ENCODE measurements at places on chromosomes 16 and 17. TPM values are rescaled to one million over a fixed set of nuclear protein-coding genes. Genes with fewer than 3 reads are reported as not detected.

SLFN14 gene
- 0.18 TPM for total RNA-seq

CUEDC1 gene
- total RNA-seq = 13.3 TPM

TNFRSF17 gene
- not detected for total RNA-seq

PDILT gene
- total RNA-seq = not detected

FOXL1 gene
- 0.36 TPM for total RNA-seq

C17orf50 gene
- not detected for total RNA-seq

VPS25 gene
- 24.5 TPM for total RNA-seq

GRCh38 chr16:23771027-23771426, 16.2 kb downstream of the CHP2 start:
- no peak for DNase-seq

GRCh38 chr16:67236563-67237395, 9.8 kb downstream of the TMEM208 start:
- peak; percentile 25 for DNase-seq

- DNase-seq = no peak
Measured at GRCh38 chr17:45924332-45924820, 30.0 kb downstream of the MAPT start.

- DNase-seq = no peak
Measured at GRCh38 chr17:82687871-82688270, 10.6 kb downstream of the RAB40B start.

DNA sequence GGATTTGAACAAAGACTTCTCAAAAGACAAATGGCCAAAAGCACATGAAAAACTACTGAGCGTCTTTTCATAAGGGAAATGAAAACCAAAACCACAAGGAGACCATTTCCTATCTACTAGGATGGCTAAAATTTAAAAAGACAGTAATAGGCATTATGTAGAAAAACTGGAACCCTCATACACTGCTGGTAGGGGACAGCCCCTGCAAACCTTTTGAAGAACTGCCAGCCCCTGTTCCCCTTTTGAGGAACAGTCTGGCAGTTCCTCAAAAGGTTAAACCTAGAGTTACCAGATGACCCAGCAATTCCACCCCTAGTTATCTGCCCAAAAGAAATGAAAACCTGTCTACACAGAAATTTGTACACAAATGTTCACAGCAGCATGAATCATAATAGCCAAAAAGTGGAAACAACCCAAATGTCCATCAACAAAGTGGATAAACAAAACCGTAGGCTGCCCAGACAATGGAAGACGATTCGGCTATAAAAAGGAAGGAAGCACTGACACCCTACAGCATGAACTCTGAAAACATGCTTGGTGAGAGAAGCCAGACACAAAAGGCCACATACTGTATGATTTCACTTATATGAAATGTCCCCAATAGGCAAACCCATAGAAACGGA, 22.9 kb downstream of the CDIP1 start:
- no peak for DNase-seq

DNA sequence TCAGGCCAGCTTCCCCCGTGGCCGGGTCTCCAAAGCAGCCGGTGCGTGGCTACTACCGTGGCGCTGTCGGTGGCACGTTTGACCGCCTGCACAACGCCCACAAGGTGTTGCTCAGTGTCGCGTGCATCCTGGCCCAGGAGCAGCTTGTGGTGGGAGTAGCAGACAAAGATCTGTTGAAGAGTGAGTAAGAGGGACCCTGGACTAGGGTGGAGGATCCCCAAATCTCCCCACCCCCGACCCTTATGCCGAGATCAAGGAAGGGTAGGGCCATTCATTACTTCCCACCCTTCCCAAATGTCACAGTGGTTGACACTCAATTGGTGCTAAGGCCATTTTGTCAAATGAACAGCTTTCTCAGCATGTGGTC, 1.2 kb downstream of the COASY start:
- DNase-seq = no peak

DNA sequence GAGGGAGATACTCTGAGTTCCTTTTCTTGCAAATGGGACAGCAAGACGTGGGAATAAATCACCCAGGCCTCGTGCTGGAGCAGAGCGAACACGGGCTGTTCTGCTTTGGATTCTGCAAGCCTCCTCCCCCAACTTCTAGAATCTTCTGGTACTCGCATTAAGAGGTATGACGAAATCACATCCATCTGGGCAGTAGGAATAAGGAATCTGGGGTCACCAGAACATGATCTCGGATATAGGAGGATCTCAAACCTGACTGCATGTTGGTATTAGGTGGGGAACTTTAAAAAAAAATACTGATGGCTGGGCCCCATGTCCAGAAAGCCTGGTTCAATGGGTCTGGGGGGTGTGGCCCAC, 49.8 kb upstream of the USP7 start:
- no peak for DNase-seq

DNA sequence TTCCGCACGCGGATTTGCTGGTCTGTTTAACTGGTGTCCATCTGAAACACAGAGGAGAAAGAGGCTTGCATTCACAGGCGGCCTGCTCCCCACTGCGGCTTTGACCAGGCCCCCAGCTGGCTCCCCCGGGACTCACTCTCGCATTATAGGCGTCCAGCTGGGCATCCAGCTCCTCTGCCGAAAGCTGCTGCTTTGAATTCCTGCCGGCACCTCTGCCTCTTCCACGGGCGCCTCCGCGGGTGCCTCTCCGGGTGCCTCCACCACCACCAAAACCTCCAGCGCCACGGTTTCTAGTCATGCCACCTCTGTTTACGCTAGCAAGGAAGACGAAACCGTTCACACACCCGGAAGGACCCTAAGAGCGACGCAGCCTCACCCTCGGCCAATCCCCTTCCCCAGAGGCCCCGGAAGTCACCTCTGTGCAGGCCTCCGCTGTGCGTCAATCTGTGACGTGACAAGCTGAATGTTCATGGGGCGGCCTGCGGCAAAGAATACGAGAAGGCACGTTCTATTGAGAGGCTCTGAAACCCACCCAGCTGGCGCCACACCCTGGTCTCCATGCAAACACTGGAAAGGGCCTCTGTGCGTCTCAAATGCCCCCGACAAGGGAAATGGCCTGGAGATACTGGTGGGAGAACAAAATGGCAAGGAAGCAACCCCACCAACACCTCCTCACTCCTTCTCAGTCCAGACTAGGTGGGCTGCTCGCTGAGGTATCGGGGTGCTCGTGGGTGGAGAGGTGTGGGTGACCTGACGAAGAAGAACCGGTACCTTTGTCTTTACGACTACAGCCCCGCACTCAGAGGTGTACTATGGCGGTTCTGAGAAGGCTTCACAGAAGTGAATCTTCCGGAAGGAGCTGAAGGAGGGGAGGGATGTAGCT, 3.0 kb downstream of the ALYREF start:
- no peak for DNase-seq

DNA sequence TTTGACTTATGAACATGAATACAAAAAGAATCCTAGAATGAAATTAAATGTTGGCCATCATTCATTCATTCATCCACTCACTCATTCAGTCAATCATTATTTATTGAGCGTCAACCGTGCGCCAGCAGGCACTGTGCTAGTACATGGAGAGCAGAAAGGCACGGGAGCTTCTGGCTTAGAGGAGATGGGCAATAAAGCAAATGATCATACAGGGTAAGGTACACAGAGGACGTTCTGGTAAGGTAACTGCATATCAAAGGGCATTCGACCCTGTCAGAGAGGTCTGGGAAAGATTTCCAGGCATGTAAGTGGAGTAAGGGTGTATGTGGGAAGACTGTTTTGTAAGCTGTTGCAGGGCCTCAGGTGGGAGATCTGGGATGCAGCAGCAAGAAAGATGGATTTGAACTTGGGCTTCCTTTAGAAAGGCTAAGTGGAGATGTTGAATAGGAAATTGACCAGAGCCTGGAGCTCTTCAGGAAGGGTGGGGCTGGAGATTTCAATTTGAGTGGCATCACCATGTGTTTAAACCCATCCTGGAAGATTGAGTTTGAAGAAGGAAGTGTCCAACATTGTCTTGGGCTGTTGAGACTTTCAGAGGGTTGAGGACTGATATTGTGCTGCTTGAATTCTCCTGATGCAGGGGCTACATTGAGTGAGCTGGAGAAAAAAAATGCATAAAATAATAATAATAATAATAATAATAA, 2.8 kb upstream of the MSI2 start:
- no peak for DNase-seq

DNA sequence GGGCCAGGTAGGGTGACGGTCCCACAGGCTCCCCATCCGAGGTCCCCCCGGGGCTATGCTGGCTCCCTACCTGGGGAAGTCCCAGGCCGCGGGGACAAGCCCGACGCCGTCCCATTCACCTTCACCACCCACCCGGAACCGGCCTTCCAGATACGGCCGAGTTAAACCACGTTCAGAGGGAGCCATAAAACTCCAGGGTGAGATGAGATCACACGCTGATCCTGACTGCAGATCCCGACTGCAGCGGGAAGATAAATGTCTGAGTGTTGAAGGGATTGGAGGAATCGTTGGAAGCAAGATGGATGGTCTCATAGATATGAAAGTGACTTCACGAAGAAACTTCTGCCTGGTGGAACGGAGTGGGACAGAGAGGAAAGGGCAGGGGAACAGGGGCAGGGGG, 13.6 kb upstream of the C1QTNF8 start:
- no peak for DNase-seq

- DNase-seq = no peak
Measured at GRCh38 chr17:44188576-44189403, 2.0 kb downstream of the TMUB2 start.

DNA sequence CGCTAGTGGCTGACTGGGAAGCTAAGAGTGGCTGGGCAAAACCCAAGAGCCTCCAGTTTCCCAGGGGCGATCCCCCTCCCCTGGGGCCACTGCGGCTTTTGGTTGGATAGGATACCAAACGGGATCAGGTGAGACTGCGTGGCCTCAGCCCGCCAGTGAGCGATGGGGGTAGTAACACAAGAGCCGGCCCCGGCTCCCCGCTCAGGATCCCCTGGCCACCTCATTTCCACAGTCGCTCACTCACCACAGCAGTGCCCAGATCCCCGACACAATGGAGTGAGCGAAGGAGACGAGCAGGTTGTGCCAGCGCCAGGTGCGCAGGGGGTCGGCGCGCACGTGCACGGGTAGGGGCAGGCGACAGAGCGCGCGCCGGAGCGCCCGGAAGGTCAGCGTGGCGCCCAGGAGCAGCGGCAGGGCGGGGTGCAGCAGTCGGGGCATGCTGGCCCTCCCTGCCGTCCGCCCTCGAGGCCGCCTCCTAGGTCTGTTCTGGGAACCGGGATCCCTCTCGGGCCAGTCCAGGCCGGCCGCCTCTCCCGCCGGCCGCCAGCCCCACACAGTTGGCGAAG, 290 bp downstream of the TLCD1 start:
- DNase-seq = no peak

DNA sequence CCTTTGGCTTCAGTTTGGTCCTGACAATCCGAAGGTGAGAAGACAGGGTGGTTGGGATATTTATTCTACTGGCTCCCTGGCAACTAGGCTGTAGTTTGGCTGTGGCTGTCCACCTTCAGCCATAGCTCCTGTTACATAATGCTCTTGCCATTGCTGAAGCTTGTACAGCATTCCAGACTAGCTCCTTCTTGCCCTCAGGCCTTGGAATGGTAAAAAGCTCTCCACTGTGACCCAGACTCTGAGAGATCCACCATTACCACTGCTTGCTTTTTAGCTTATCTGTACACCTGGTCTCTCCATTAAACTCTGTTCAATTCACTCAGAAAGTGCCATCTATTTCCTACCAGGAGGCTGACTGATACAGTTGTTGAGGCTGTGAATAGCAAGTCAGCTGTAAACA, 231.8 kb upstream of the MON1B start:
- no peak for DNase-seq

GRCh38 chr16:15576960-15577958, 65.7 kb downstream of the MARF1 start:
- no peak for DNase-seq

Measured in cerebellum (tissue), 4 donors.